ENCODE measurements at places on chromosomes 12 and 14. TPM values are rescaled to one million over a fixed set of nuclear protein-coding genes. Genes with fewer than 3 reads are reported as not detected.

DNA sequence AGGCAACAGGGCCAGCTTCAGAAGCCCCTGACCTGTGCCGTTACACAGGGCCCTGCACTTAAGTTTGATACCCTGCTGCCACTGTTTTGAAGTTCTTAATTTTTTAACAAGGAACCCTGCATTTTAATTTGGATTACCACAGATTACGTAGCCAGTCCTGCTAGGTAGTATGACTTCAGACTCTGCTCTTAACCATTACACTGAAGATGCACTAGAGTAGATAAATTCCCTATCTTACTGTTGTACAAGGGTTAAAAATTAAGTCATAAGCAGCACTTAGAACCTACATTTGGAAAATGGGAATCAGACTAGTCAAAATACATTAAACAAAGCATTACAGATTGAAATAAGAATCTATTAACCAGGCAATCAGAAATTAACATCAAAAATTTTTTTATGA, 2.3 kb downstream of the GNPNAT1 start:
- no peak for DNase-seq

DNA sequence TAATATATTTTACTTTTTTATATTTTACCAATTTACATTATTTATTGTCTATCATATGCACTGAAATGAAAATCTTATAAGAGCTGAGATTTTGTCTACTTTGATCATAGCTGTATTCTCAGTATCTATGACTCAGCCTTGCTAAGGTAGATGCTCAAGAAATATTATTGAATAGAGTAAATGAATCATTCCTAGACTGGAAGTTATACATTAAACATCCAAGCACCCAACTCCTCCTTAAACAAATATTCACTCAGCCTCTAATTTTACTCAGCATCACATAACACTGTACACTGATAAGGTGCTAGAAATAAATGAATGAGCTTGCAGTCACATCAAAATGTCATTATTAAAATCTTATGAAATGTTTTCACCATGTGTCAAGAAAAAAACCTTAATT, 1424.9 kb downstream of the LRFN5 start:
- no peak for DNase-seq

DNA sequence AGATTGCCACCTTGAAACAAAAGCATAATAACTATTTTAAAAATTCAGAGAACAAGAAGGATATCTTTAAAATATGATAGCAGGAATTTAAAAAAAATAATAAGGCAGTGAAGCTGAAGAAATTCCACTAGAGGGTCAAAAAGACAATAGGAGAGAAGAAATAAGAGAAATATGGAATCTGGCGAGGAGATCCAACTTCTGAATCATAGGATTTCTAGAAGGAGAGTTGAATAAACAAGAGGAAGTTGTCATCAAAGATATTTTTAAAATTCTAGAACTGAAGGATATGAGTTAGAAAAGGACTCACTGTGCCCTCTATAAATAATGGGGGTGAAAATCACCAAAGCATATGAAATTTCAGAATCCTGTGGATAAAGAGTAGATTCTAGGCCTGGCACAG, 26.8 kb upstream of the TOMM20L start:
- DNase-seq, result no peak

DNA sequence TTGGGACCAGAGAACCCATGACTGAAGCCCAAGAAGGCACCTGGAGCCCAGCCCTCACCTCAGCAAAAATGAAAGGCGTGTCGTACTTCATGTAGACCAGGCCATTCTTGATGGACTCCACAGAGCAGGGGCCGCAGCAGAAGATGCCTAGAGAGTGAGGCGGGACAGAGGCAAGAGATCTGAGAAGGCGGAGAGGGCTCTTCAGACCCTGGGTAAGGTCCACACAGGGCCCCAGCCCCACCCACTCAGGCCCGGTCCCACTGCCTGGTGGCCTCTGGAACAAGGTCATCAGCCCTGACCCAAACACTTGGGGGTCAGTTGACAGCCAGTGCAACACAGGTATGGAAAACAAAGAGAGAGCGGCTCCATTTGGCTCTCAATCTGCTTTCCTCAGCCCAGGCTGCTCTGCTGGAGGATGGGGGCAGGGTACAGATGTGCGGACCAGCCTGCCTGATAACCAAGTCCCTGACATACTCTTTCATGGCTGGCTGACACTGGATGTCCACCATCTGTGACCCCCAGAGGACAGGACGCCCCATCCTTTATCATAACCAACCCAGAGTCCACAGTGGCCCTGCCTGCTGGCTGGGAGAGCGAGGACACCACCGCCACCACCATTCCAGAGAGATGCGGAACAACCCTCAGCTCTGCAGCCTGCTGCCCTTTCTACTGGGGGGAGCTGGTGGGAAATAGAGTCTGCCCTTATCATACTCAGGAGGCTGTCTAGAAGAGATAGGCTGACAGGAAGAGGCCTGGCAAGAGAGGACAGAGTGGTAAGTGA, 6.9 kb downstream of the TGM1 start:
- DNase-seq, result no peak

DNA sequence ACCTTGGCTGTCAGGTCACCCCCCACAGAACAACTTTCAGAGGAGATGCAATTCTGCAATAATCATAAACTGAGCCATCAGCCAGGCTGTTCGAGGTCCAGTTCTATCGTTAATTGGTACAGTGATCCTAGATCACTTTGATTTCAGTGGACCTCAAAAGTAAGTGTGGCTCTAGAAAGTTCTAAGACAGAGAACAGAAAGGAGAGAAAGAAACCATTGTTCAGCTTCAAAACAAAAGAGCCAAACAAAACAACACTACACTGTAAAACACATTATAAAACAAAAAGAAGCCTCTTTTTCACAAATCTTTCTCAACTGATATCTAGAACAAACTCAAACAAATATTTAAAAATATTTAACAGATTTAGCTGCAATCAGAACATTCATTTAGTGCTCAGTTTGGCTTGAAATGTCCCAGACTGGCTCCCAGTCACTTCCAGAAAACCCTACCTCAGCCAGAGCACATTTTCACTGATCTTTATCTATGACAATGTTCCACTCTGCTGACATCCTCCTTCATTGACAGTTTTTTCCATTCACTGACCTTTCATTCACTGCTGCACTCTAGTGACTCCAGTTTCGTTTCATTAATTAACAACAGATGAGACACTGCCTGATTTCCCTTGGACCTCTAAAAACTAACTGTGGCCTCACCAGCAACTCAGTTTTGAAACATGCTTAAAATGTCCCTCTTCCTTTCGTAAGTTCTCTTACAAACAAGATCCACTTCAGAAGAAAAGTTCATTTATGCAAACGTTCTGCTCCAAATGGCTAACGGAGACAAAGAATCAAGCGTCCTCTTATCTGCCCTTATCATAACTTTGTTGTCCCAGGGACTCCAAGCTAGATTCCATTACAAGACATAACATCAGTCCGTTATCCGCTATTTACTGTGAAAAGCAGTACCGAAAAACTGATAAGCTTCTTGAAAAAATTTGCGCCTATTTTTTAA, 56.8 kb downstream of the DUSP16 start:
- DNase-seq, result no peak

GRCh38 chr12:83346333-83346732, 659.6 kb downstream of the TMTC2 start:
- no peak for DNase-seq

- no peak for DNase-seq
These were observed 101.9 kb downstream of the DACT1 start for GRCh38 chr14:58739674-58740073.

The PRH2 gene
- total RNA-seq, result not detected

GRCh38 chr14:56979936-56980335, 169.7 kb upstream of the OTX2 start:
- no peak for DNase-seq

- DNase-seq, result no peak
These were observed 1.1 kb downstream of the SHMT2 start for GRCh38 chr12:57230381-57231155.

DNA sequence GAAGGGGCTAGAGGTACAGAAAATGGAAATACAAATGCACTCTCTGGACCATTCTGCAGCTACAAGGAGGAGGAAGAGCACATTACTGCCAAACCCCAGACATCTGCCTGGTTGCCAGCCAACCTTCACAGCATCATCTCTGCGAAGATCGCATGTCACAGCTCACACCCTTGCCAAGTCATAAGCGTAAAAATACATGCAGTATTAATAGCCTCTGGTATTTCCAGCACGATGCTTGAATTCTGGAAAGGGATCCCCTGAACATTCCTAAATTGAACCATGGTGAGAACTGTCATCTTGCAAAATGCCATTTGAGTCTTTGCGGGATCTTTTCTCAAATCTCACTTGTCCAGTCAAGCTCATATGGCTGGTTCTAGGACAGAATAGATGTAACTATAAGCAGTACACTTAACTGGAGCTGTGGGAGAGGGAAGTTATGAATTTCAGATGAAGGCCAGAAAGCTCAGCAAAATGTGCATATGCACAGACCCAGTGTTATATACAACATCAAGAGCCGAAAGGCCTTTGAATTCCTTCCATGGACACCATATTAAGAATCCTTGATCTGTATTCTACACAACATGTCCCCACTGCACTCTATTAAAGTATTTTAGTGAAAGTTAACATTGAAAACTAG, 211.6 kb downstream of the DUSP6 start:
- no peak for DNase-seq

DNA sequence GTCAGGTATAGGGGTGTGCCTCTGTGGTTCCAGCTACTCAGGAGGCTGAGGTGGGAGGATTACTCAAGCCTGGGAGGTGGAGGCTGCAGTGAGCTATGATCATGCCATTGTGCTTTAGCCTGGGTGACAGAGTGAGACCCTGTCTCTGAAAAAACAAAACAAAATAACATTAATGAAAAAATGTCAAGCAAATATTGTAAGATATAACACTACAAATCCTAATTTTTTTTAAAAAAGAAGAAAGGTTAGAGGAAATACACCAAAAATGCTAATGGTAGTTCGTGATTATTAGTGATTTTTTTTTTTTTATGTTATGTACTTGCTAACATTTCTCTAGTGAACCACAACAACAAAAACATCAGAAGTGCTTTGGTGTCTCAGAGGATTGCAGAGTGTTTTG, 47.7 kb downstream of the TSPAN9 start:
- no peak for DNase-seq

DNA sequence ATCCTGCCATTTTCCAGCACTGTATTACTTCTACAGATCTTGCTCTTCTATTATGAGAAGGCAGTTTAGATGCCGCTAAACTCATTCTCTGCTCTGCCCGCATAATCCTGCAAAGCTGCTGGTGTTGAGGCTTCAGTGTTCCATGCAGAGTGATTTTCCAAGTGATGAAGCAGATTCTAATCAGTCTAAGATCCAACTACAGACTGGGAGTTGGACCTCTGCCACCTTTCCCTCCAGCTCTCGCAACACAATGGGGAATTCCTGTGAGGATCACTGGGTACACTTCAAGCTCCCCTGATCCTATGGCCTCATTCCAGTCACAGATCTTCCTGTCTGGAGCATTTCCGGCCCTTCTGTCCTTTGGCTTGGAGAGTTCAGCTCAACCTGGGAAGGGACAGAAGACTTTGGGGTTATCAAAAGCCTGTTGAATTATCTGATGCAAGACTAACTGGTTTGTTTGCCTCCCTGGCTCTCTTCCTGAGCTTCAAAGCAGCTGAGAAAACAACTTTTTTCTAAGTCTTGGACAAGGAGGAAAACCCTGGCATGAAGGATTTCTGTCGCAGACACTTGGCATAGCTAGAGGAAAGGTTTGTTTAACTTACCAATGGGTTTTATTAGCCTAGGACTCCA, 333.9 kb downstream of the ZFP36L1 start:
- peak; percentile 71 for DNase-seq

GRCh38 chr14:49052521-49052920, 533.7 kb downstream of the RPS29 start:
- no peak for DNase-seq

GRCh38 chr12:59317598-59317997, 278.2 kb upstream of the SLC16A7 start:
- peak; percentile 88 for DNase-seq

GRCh38 chr12:53782093-53782703, 30.4 kb upstream of the CISTR start:
- DNase-seq, result no peak

GRCh38 chr14:104139460-104140212, 1.2 kb downstream of the KIF26A start:
- peak; percentile 53 for DNase-seq

The GNB3 gene
- total RNA-seq, result 3.6 TPM

The FAM181A gene
- total RNA-seq, result not detected

DNA sequence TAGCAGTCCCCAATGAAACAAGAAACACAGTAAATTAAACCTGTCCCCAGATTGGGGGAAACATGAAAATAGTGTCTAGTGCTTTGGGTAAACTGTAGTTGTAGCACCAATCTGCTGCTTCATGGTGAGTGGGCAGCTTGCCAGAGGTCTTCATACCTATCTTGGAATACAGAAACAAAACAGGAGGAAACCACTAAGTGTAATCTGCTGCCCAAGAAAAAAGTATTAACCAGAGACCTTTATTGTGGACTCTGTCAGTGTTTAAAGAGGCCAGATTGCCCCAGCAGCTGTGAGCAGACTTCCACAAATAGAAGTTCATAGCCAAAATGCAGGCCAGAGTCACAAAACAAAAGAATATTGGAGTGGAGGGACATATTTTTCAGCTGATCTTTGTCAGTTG, 2.3 kb downstream of the ISCU start:
- no peak for DNase-seq

GRCh38 chr12:22164139-22164538, 118.1 kb downstream of the CMAS start:
- DNase-seq, result no peak

GRCh38 chr12:20567413-20567812, 127.7 kb upstream of the SLCO1C1 start:
- DNase-seq, result no peak

The RESF1 gene
- total RNA-seq, result 201 TPM

The LETMD1 gene
- 42.8 TPM for total RNA-seq

GRCh38 chr12:47725893-47726292, 603 bp upstream of the ENDOU start:
- DNase-seq, result no peak

DNA sequence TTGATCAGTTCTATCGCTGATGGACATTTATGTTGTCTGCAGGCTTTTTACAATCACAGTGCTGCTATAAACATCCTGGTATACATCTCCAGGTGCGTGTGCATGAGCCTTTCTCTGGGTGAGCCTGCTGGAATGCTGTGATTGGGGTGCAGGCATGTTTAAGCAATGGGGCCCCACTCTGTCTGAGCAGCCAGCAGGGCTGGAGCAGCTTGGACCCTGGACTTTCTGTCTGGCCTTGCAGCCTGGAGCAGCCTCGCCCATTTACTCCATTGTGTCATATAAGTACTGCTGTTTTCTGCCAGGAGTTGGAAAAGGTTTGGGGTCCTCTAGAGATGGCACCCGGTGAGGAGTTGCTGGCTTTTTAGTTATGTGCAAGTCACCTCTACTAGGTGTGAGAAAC, 199.0 kb downstream of the KIF26A start:
- peak; percentile 20 for DNase-seq

DNA sequence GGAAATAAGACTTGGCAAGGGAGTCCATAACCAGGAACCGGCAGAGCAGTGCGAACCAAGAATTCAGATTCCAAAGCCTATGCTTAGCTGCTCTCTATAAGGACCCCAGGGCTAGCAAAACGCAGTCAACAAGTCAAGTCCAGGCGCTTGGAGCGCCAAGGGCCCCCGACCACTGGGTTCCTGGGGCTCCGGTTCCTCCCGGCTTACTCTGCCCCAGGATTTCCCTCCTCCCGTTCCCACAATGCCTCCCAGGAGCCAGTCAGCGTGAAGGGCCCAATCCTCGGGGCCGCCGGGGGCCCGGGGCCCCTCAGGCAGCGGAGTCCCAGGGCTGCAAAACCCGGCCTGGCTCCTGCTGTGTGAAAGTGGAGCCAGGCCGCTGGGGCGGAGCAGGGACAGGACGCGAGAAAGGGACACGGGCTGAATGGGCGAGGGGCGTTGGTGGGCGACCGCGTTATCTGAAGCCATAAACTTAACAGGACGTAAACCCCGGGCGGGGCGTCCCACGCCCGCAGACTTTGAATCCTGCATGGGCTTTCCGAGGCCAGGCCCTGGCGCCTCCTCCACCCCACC, 1.5 kb downstream of the KRT8 start:
- DNase-seq, result peak; percentile 96
